ENCODE measurements at places on chromosomes 13 and 19.
A peak's percentile ranks its signal among the peaks of the same experiment; 100 is the strongest.

DNA sequence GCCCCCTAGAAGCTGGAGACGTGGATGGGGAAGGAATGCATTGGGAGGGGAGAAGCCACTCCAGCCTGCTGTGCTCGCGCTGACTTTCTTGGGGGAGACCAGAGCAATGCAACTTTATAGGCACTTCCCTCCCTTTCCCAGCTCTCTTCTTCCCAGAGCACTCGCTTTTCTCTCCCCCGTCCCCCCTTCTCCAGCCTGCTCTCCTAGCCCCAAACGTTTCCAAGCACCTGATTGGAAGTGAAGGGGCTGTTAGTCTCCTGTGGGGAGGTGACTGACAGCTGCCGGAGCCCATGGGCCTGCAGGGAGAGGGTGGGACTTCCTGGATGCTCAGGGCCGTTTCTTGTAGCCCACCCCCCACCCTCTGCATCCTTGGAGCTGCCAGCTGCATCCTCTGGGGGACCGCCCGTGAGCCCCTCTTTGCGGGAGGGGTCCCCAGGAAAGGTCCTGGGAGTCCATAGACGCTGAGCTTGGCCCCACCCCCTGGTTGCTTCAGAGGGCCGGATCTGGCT, 2.5 kb downstream of the HDGFL2 start:
- DNase-seq = peak; percentile 66

DNA sequence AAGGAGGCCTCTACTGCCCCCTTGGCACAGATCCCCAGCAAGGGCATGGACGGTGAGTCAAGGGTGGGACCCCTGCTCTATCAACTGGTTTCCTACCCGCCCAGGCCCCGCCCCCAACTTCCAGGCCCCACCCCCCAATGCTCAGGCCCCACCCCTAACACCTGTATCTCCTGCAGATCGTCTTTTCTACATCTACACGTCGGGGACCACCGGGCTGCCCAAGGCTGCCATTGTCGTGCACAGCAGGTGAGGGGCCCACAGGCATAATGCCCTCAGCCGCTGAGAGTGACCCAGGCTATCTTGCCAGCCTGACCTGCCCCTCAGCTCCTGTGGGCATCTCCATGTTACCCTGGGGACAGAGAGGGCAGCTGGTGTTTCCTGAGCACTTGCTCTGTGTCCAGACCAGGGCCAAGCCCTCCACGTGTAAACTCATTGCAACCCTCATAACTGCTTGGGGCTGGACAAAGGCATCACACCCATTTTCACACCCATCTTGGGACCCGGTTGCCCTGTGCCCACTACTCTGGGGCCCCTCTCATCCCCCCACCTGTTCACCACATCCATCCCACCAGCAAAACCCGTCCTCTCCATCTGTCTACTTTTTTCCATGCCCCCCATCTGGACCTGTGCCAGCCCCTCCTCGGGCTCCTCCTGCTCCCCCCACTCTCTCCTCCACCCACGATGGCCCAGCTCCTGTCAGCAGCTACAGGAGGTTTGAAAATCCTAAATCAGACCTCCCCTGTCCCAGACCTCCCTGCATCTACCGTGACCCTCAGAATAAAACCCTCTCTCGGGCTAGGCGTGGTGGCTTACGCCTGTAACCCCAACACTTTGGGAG, 17.2 kb downstream of the SLC27A1 start:
- no peak for DNase-seq

DNA sequence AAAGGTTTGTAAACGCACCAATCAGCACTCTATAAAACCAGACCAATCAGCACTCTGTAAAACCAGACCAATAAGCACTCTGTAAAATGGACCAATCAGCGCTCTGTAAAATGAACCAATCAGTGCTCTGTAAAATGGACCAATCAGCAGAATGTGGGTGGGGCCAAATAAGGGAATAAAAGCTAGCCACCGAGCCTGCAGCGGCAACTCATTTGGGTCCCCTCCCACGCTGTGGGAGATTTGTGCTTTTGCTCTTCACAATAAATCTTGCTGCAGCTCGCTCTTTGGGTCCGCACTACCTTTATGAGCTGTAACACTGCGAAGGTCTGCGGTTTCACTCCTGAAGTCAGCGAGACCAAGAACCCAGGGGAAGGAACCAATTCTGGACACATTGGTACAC, 28.0 kb downstream of the ZNF175 start:
- DNase-seq = no peak

GRCh38 chr13:74062933-74063332, 71.3 kb downstream of the KLF12 start:
- peak; percentile 88 for DNase-seq

GRCh38 chr13:32261567-32261966, 53.6 kb downstream of the ZAR1L start:
- DNase-seq = peak; percentile 77

- no peak for DNase-seq
Measured at GRCh38 chr13:43397111-43397510, 373.7 kb downstream of the DNAJC15 start.

DNA sequence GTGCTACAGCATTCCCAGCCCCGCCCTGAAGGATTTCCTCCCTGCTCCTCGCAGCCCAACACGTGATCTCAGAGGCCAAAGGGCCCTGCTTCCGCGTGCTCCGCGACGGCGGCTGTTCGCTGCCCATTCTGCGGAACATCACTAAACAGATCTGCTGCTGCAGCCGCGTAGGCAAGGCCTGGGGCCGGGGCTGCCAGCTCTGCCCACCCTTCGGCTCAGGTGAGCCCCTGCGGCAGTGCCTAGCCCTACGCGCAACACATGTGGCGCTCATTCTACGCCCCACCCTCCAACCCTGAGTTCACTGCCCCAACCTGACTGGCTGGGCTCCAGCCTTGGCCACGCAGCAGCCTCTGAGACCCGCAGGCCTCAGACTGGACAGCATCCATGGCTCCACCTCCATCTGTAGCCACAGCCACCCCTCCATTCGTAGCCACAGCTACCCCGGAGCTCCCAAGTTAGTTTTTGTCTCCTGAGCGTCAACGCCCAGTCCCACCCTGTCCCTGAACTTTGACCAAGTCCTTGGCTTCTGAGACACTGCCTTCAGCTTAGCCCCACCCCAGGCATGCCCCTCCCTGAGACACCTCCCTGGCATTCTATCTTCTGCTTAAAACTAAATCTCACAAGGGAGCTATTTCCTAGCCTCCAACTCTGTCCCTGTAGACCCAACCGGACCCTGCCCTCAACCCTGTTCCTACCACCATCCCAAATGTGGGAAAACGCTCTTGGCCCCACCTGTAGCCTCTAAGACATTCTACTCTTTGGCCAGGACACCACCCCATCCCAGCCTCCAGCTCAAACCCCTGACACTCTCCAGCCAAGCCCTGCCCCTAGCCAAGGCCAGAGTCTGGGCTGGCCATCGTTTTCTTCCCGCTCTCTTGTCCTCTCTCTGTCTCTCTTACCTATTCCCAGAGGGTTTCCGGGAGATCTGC, 6.4 kb downstream of the LTBP4 start:
- DNase-seq = no peak

DNA sequence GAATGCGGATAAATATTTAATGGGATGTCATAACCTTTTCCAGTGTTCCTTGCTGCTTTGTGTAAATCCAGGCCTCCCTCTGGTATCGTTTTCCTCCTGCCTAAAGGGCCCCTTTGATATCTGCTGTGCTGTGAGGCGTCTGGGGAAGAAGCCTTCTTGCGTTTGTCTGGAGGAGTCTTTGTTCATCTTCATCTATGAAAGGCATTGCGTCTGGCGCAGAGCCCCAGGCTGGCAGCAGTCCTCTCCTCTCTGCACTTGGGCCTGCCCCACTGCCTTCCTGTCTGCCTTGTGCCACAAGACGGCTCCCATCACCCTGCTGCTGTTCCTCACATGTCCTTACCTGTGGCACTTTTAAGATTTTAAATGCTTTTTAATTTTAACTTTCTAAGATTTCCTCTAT, 9.8 kb downstream of the PROZ start:
- no peak for DNase-seq

GRCh38 chr19:34235425-34235940, 18.9 kb upstream of the GARRE1 start:
- DNase-seq = no peak

GRCh38 chr13:43761616-43762315, 25.0 kb downstream of the ENOX1 start:
- no peak for DNase-seq

- peak; percentile 30 for DNase-seq
Measured at GRCh38 chr19:15769586-15769985, 17.9 kb upstream of the OR10H5 start.

GRCh38 chr13:25329706-25330105, 28.3 kb downstream of the NUP58 start:
- no peak for DNase-seq

DNA sequence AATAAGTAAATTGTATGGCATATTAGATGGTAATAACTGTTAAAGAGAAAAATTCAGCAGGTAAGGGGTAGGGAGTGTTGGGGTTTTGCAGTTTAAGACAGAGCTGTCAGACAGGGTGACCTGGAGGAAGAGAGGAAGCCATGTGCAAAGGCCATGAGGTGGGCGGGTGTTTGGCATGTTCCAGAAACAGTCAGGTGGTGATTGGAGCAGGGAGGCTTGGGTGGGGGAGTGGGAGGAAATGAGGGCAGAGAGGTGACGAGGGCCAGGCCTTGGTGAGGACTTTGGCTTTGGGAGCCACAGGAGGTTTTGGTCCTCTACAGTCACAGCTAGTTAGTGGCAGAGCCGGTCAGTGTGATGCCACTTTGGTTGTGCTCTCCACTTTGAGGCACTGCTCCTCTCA, 20.1 kb downstream of the RYR1 start:
- no peak for DNase-seq

DNA sequence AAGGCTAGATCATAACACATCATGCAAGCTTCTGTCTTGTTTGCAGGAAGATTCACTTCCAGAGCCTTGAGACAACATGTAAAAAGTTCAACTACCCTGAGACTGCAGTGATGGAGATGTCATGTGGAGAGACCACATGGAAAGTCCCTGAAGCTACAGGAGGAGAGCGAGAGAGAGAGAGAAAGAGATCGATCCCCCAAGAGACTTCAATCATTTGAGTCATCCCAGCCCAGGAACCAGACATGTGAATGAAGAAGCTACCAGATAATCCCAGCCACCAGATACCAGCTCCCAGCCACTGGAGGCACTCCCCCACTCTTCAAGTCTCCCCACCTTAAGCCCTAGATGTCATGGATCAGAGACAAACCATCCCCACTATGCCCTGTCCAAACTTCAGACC, 10.7 kb upstream of the EVI5L start:
- no peak for DNase-seq

GRCh38 chr13:50107205-50107604, 92.0 kb downstream of the KCNRG start:
- no peak for DNase-seq

DNA sequence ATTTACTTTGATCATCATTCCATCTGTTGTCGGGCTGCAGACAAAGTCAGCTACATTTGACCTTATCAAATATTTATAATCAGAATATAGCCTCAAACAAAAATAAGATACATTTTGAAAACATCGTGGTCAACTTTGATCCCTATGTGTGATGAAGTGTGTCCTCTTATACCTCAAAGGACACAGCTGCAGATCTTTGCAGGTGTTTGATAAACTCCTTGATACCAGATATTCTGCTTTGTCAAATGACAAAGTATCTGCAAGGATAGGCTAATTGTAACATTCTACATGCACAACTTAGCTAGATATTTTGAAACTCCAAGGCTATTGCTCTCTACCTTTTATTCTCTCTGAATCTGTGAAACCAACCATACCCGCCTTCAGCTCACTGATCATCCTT, 44.0 kb downstream of the PHF11 start:
- no peak for DNase-seq

- peak; percentile 18 for DNase-seq
Measured at GRCh38 chr13:26589754-26590153, 32.3 kb downstream of the WASF3 start.

DNA sequence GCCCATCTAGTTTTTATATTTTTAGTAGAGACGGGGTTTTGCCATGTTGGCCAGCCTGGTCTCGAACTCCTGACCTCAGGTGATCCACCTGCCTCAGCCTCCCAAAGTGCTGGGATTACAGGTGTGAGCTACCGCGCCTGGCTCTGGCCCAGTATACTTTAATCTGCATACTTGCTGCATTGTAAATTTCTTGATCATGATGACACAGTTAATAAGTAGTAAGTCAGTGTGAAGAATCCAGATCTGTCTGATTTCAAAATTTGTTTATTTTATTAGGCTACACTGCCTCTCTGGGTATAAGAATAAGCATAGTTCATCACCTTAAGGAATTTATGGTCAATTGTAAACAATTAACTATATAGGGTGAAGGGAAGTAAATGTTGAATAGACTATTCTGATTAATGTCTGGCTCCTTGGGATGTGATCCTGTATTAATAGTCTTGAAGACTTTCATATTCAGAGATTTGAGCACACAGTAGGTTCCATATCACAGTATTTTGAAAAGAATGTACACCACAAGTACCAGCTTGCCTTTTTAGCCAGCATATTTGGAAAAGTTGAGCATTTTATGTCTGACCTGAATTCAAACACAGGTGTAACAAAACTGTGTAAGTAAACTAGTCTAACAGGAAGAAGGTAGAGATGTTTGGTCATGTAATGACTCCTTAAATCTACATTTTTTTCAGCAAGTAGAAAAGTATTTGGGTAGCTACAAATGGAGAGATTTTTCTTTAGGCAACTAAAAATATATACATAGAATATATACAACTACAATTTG, 7.4 kb downstream of the ARHGAP35 start:
- no peak for DNase-seq

GRCh38 chr13:37097076-37097475, 8.4 kb downstream of the CSNK1A1L start:
- no peak for DNase-seq

DNA sequence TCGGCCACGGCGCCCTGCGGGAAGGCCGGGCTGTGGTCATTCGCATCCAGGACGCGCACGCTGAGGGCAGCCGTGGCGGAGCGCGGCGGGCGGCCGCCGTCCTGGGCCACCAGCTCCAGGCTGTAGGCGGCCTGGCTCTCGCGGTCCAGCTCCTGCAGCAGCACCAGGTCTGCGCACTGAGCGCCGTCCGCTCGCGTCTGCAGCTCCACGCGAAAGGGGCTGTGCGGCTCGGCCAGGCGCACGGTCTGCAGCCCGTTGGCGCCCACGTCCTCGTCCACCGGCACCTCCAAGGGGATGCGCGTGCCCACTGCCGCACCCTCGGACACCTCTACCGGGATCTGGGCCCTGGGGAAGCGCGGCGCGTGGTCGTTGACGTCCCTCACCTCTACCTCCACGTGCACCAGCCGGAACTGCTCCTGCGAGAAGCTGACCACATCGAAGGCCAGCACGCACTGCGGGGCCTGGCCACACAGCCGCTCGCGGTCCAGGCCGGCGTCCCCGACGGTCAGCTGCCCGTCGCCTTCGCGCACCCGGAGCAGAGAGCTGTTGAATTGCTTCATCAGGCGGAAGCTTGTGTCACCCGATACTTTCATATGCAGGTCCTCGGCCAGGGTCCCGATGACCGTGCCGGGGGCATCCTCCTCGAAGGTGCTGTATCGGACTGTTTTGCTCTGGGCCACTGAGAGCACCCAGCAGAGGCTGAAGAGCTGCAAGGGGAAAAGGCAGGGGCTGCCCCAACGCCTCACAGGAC, 583 bp downstream of the PCDH8 start:
- DNase-seq = no peak

GRCh38 chr19:35389192-35389861, 18.5 kb downstream of the GPR42 start:
- no peak for DNase-seq

GRCh38 chr19:5829567-5830310, 9.8 kb downstream of the FUT6 start:
- DNase-seq = no peak

All from muscle of back (tissue), 13 donors.